ENCODE measurements at places on chromosomes 12 and 14. TPM values are rescaled to one million over a fixed set of nuclear protein-coding genes. Genes with fewer than 3 reads are reported as not detected.

- DNase-seq, result no peak
Measured at GRCh38 chr12:123132951-123133619, 17.8 kb downstream of the PITPNM2 start.

GRCh38 chr12:90368081-90368480 is 586.9 kb downstream of the CCER1 start:
- DNase-seq, result no peak

- no peak for DNase-seq
Measured at GRCh38 chr14:100775831-100776591, 49.3 kb downstream of the DLK1 start.

DNA sequence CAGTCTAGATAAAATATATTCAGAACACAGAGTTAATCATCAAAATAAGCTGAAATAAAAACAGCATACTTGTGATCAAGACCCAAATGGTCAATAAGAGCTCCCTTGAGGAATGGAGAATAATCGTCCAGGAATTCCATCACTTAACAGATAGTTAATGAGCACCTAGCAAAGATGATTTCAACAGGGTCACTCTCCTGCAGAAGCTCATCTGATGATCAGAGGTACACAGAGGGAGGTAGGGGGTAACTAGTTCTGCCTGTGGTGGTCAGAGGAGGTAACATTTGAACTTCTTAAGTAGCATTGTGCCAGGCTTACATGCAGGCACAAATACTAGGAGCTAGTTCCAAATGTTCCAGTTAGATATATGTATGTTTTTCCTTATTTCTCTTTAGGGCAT is 9.5 kb downstream of the MED13L start:
- no peak for DNase-seq

DNA sequence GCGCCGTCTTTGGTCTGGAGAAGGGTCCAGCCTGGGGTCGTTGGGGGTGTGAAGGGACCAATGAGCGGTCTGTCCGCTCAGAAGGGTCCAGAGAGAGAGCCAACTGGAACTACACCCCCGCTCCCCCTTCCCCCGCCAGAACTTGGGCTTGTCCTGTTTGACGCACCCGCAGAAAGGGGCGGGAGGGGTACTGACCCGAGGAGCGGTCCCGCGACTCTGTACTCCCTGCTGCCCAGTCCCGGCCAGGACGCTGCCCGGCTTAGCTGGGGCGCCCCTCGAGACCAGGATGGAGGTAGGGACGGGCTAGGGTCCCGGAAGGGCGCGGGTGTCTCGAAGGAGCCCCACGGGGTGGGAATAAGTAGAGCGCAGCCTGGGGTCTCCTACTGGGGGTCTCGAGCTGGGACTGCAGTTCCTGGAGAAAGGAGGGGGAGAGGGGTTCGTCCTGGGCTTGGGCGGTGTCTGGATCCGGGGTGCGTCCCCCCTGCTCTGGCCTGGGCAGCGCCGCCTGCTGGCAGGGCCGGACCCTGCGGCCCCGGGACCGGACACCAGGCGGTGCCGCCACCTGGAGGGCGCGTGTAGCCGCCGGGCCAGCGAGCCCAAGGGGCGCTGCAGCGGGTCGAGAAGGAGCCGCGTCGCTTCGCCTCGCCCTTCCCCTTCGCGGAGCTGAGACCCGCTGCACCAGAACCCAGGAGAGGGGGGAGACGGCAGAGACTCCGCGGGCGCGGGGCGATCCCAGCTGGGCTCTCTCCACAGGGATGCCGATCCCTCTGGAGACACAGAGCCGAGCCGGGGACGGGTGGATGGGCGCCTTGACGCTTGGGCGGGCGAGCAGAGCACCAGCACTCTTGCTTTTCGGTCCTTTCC is 3.8 kb upstream of the CACNB3 start:
- DNase-seq, result peak; percentile 27

DNA sequence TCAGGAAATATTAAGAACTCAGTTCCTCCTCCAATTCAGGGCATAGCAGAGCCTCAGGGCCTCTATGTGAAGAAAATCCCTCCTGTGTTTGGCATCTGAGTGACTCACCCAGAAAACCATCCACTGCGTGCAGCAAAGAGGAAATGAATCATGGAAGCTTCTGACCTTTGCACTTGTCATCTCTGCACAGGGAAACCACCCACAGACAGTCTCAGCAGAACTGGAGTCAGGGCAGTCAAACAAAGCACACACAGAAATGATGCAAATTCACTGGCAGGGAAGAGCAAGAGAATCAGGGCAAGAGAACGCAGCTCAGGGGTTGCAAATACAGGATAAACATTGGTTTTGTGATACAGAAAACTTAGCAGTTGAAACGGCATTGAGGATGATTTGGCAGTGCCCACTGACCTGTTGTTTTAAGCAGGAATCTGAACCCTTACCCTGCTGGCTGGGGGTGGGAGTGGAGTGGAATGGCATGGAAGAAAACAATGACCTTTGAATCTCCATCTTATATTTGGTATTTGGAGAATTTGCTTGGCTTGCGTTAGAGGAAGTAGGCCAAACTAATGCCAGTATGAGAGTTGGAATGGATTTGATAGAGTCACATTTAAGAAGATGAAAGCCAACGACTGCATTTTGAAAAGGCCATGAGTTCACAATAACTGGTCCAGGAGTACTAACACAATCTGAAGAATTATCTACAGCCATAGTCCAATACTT is 53.5 kb downstream of the PHLDA1 start:
- DNase-seq, result peak; percentile 99

GRCh38 chr14:53744857-53745256 is 211.8 kb downstream of the BMP4 start:
- DNase-seq, result no peak

The WIF1 gene
- total RNA-seq, result not detected

The PIANP gene
- total RNA-seq, result not detected

The ADAMTS20 gene
- total RNA-seq, result not detected

All from pulmonary artery endothelial cell (primary cell).